ENCODE measurements at places on chromosomes 3 and 15.

DNA sequence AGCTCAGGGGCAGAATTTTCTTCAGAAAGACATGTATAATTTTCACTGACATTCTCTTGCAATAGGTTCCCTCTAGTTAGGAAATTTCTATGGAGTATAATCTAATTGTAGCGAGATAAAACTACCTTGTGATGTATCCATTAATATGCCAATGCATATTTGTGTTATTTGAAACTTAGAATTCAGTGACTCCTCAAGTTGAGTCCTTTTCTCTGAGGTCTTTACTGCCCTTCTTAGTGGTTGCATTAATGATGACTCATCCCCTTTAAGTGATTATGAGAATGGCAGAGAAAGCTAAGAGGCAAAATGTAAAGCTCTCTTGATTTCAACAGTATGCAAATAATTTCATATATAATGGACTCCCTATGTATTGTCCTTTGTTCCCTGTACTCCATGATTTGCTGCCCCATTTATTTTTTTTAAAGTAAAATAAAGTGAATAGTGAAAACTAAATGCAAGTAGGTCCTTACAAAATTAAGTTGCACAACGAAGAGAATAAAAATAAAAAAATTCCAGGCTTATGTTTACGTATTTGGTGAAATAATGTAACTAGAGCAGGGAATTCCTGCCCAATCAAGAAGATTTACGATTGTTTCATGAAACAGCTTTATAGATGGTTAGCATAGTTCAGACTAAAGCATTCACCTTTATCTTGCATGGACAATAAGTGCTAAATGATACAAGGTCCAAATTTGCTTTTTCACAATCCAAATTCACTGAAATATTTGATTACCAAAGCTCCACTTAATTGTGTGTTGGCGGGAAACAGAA is 78.1 kb downstream of the ZPLD1 start:
- DNase-seq = no peak

- no peak for DNase-seq
Measured at GRCh38 chr3:43674345-43675085, 16.2 kb upstream of the ABHD5 start.

DNA sequence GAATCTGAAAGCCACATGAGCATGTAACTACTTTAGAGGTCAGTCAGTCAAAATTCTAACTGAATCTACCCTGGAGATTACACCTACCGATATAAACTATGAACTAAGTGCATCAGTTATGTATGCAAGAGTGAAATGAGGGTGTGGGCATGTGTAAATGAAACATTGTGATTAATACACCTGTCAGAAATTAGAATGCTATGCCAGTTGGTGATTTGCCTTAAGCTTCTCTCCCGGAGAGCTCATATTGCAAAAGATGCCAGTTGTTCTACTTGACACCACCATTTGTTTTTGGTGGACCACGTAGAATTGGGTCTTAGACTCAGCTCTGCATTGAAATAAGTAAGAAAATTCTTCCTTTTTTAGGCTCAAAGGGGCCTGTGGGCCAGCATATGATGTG is 91.0 kb upstream of the KBTBD8 start:
- no peak for DNase-seq

GRCh38 chr3:46953234-46954010 is 23.1 kb downstream of the CCDC12 start:
- DNase-seq = peak; percentile 23

- DNase-seq = no peak
Measured at GRCh38 chr3:84906065-84906464, 52.7 kb upstream of the CADM2 start.

GRCh38 chr3:89571707-89572106 is 464.3 kb downstream of the EPHA3 start:
- no peak for DNase-seq

DNA sequence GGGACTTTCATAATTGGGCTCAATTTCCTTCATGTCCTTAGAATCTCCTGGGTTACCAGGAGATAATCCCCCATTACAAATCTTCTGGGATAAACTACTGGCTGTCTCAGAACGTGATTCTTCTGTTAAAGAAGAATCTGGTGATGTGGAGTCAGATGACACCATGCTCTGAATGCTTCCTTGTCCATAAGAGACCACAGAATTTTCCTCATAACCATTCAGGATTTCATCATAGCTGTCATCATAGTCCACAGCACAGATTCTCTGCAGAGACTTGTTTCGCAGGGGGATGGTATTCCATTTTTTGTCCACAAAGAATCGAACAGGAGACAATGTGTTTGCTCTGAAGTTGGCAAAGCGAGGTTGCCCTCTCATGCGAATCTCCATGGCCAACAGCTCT is 109.8 kb upstream of the TSPAN3 start:
- no peak for DNase-seq

GRCh38 chr3:120163026-120163425 is 68.8 kb upstream of the GSK3B start:
- DNase-seq = no peak

GRCh38 chr3:159059395-159059794 is 257.5 kb downstream of the MFSD1 start:
- DNase-seq = no peak

DNA sequence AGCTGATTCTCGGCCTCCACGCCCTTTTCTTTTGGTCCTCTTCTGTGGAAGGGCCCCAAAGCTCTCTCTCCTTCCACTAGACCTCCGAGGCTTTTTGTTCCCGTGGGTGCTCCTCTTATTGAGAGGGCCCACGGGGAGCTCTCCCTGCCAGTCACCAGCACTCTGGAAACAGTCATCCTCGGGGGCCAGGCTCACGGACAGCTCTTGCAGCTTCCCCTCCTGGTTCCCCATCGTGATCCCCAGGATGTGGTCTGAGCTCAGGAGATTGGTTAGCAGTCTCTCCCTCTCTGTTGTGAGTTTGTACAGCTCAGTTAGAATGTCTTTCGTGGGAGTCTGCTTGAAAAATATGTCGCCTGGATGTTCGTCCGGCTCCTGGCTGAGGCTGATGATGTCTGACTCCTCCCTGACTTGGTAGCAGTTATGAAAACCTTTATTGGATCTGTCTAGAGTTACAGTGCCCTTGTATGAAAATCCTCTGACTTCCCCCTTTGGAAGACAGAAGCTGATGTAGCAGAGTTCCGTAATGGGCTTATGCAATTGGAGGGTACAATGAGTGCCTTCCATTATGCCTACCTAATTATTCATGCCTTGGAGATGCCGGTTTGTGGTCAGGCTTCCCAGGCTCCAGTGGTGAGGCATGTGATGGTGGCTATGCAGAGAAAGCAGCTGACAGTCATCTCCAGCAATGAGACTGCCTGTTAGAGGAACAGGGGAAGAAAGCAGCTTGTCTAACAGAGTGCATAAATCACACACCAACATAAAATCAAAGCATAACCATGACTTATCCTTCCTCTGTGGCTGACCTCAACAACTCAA is 40.0 kb downstream of the FMN1 start:
- no peak for DNase-seq

DNA sequence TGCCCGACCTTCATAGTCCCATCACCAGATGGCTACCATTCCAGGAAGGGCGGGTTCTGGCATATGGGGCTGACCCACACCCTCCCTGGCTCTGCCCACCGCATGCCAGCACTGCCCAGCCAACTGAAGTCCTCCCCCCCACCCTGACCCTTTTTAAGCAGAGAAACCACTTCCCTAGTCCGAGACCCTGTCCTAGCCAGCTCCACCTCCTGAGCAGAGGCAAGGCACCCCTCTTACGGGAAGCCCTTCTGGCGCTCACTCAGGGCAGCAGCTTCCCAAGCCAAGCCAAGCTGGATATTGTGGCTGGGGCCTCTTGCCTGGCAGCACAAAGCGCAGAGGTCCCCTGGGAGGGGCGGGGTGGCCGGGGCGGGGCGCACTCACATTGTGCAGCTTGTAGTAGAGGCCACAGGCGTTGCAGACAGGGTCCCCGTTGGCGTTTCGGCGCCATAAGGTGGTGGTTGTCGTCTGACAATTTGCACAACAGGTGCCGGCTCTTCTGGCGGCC is 11.5 kb downstream of the GATA2 start:
- DNase-seq = no peak

DNA sequence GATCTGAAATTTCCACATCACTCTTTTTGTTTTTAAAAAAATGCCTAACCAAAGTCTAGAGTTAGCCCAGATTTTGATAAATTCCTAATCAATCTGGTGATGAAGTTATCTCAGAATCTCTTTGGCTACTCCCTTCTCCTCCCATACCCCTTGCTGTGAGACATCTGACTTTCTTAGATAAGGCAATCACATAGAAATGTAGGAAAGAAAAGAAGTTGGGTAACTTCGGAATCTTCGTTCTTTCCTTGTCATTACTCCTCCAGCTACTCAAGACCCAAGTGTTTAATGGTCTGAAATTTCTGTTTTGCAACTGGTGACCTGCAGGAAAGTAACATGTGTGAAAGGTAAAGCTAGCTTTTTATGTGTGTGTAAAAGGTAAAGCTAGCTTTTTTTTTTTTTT is 37.8 kb downstream of the MYL3 start:
- no peak for DNase-seq

DNA sequence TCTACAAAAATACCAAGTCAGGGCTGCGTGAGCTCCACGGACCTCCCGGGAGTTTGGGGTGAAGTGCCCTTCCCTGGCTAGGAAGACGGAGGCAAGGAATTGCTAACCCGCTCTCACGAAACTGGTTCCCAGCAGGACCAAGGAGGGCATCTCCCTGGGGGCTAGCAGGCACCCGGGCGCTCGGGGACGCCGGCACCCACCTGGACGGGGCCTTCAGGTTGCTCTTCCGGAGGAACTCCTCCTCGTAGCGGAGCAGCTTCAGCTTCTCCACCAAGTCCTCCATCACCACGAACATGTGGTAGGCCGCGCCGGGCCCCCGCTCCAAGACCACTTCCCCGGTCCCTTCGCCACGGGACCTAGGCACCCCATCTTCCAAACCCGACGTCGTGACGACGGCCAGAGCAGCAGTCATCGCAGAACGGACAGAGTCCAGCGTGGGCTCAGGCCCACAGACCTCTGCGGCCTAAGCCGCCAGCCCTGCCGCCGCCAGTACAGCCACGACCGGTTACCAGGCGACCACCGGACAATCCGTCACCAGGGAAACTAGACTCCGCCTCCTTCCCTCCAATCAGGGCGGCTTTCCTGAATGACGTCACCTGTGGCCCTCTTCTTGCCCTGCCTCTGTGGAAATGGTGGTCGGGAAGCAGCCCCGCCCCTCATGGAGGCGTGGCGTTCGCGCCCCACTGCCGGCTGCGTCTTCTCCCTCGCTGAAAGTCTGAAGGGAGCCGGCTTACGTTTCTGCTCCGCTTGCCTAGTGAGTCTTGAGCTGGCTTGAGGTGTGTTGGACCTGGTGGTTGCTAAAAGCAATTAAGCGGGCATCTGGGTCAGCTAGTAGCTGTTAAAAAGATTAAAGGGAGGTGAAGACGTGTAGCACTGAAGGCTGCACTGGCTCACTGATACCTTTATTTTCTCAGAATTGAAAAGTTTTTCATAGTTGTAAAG is at the start of gene IFT57:
Gene IFT57 (minus strand): TSS at position 514 of the 942 bp plus-strand sequence. CDS start 102 bp downstream, at position 412.
- peak; percentile 97 for DNase-seq

- no peak for DNase-seq
Measured at GRCh38 chr15:38216763-38217162, 35.9 kb upstream of the SPRED1 start.

DNA sequence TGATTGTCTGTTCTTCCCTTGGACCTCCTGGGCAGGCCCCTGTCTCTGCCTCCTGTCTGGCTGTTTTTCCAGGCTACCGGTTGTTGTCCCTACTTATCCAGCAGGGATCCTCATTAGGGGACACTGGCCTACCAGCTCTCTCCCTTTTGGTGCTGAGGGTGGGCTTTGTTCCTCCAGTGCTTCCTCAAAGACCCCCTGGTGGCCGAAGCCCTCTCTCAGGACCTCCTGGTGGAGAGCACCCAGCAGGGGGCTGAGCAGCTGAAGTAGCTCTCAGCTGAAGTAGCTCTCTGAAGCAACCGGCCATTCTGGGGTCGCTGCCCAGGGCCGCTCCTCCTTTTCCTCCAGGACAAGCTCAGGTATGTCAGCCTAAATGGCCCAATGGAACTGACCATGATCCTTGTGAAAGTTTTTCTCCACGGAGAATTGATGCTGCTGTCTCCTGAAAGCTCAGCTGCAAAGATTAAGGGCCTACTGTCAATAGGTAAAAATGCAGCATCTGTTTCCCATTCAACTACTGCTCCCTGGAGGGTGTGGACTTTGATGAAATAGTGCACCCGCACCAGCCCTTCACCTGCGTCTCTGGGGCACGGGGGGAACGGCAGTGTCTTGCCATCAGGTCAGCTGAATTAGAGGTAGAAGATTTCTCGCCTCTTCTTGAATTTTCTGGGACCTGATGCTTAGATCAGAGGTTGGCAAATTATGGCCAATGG is 27.6 kb downstream of the ARNT2 start:
- no peak for DNase-seq

DNA sequence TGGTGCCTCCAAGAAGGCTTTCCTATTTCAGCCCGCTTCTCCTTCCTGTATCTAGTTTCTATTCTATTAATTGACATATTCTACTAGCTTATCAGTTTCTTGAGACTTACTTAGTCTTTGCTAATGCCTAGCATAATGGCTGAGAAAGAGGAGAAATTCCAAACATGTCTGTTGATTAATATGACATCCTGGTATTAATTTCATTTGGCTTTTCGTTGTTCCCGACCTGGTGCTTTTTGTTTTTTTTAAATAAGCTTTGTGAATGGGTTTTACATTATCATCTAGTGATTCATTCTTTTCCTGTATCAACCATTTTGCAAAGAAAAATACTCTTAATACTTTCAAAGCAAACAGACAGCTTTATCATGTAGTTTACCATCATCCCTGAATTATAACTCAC is 13.1 kb downstream of the WDR53 start:
- no peak for DNase-seq

Data from CD4-positive, alpha-beta T cell treated with Interleukin-17A for 4 hours (primary cell).